ENCODE measurements at places on chromosomes 2 and 18.
A peak's percentile ranks its signal among the peaks of the same experiment; 100 is the strongest.

DNA sequence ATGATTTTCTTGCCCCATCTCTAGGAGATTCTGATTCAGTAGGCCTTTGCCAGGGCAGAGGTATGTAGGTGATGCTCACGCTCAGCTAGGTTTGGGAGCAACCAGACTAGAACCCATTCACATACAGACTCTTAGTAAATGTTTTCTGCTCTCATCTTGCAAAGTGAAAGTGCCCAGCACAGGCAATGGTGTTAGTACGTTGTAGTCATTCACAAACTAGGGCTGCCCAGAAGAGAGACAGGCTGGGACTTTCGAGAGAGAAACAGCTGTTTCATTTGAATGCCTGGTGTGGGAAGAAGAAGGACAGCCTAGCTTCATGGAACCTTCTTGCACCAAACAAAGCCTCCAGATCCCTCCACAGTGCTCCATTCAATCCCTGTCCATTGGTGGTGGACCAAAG lies 19.4 kb downstream of the DDX18 start:
- no peak overlapping the region for H3K4me3 ChIP-seq
- H3K36me3 ChIP-seq = peaks cover 27% of the 10 kb centered on the region
- H3K4me1 ChIP-seq = no peaks in the 10 kb centered on the region
- H3K27me3 ChIP-seq = no peaks in the 10 kb centered on the region
- no peak for DNase-seq
- no peak overlapping the region for H3K27ac ChIP-seq

- no peak overlapping the region for H3K4me3 ChIP-seq
- H3K36me3 ChIP-seq = no peaks in the 10 kb centered on the region
- no peaks in the 10 kb centered on the region for H3K27me3 ChIP-seq
- no peak for DNase-seq
These were observed 61.9 kb downstream of the MEIS1 start for GRCh38 chr2:66496670-66497420.

- DNase-seq = no peak
- H3K27ac ChIP-seq = no peak overlapping the region
- no peaks in the 10 kb centered on the region for H3K4me1 ChIP-seq
- no peaks in the 10 kb centered on the region for H3K36me3 ChIP-seq
- no peaks in the 10 kb centered on the region for H3K27me3 ChIP-seq
These were observed 601.0 kb downstream of the XIRP2 start for GRCh38 chr2:167489325-167489724.

- H3K4me1 ChIP-seq = no peaks in the 10 kb centered on the region
- H3K4me3 ChIP-seq = no peak overlapping the region
- H3K27ac ChIP-seq = no peak overlapping the region
- DNase-seq = no peak
- no peaks in the 10 kb centered on the region for H3K27me3 ChIP-seq
- H3K36me3 ChIP-seq = no peaks in the 10 kb centered on the region
These were observed 29.0 kb downstream of the MYO3B start for GRCh38 chr2:170206805-170207407.

DNA sequence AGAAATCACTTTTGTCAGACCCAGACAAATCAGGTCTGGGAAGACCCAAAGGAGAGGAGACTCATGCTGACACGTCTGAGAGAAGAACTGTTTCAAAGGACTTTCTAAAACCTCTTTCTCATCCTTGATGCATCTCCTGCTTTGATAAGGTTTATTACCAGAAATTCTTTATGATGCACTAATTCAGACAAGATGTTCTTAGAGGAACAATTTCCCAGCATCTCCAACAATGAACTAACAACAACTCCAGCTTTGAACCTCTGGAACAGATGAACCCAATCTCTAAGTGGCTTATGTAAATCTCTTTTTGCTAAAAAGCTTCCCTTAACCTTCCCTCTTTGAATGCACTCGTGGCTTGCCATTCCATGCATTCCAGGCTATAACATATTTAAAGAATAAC lies 15.9 kb upstream of the SERPINB11 start:
- DNase-seq = no peak
- H3K27me3 ChIP-seq = no peaks in the 10 kb centered on the region
- no peaks in the 10 kb centered on the region for H3K36me3 ChIP-seq
- no peak overlapping the region for H3K4me3 ChIP-seq
- H3K4me1 ChIP-seq = no peaks in the 10 kb centered on the region

GRCh38 chr18:8626414-8627106 lies 17.3 kb downstream of the RAB12 start:
- no peak for DNase-seq
- H3K36me3 ChIP-seq = peaks cover 30% of the 10 kb centered on the region
- H3K27ac ChIP-seq = no peak overlapping the region
- peaks cover 11% of the 10 kb centered on the region for H3K4me1 ChIP-seq
- H3K4me3 ChIP-seq = no peak overlapping the region

DNA sequence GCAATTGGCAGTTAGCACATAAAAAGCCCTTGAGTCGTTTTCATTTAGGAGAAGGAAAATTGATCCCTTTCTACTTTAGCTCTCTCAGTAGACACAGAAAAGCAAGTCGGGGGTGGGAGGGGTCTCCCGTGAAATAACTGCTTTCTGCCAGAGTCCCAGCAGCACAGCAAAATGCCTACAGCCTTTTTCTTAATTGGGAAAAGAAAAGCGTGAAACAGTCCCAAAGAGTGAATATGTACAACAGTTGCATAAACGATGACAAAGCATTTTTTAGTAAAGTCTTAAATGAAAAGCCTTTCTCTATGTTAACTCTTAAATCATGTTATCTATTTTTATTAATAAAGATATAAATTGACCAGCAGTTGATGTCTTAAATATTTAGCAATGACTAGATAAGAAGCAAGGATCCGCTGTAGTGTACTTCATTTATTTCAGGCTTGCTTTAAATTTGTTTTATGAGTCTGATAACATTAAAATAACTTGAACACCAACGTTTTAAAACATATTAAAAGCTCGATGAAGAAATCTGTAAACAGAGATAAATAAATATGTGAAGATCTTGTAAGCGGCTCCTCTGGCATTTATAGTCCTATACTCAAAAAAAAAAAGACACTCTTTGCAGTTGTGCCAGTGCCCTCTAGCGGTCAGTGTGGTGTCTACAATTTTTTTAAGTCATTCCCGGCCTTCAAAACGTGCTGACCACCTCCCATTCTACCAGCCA lies 42.3 kb upstream of the ATIC start:
- DNase-seq = peak; percentile 52
- no peaks in the 10 kb centered on the region for H3K27me3 ChIP-seq
- H3K4me3 ChIP-seq = no peak overlapping the region
- H3K4me1 ChIP-seq = no peaks in the 10 kb centered on the region

- H3K36me3 ChIP-seq = no peaks in the 10 kb centered on the region
- H3K27me3 ChIP-seq = peaks cover 6% of the 10 kb centered on the region
- no peak overlapping the region for H3K4me3 ChIP-seq
- no peak overlapping the region for H3K27ac ChIP-seq
- DNase-seq = no peak
- H3K4me1 ChIP-seq = peaks cover 6% of the 10 kb centered on the region
These were observed 3.9 kb downstream of the CRACDL start for GRCh38 chr2:98932164-98932563.

DNA sequence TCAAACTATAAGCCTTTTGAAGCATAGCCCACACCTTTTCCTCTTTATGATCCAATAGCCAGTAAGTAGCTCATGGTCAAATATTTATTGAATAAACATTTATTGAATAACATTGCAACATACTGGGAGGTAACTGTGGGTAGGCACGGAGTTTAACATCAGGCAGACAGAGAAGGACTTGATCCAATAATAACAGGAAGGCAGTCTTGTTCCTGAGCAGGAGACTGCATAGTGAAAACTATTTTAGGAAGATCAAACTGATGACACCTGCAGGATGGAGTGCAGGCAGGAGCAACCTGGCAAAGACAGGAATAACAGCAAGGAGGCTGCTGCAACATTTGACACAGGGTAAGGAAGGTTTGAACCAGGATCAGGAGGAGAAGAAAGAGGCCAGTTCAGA lies 3.1 kb upstream of the DCTN1 start:
- no peak for DNase-seq
- H3K27ac ChIP-seq = no peak overlapping the region
- H3K36me3 ChIP-seq = peaks cover 3% of the 10 kb centered on the region
- peaks cover 28% of the 10 kb centered on the region for H3K4me1 ChIP-seq
- no peak overlapping the region for H3K4me3 ChIP-seq
- no peaks in the 10 kb centered on the region for H3K27me3 ChIP-seq

DNA sequence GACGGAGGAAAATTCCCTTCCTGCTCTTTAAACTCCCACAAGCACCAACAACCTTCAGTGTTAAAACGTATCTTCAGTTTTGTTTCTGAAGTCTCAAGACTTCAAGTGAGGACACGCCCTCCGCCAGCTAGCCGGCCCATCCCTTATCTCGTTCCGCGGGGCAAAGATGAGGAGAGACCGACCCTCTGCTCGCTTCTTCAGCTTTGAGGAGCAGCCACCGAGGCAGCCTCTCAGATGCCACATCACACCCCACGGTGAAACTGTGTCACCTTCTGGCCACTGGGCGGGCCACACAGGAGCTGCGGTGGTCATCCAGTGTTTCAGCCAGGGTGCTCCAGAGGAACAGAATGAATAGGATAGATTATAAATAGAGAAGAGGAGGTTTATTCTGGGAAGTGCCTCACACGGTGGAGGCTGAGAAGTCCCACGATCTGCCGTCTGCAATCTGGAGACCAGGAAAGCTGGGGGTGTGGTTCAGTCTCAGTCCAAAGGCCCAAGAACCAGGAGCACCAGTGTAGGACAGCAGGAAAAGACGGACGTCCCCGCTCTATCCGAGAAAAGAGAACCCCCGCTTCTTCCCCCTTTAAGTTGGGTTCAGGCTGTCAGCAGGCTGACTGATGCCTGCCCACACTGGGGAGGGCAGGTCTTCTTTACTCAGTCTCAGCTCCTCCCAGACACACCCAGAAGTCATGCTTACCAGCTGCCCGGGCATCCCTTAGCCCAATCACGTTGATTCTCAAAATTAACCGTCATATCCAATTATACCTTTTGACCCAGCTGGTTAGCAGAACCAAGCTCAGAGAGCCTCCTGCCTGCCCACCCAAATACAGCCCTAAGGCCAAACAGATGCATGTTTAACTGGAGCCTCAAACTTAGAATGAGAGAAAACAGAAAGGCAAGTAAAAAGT lies 399.7 kb upstream of the ID2 start:
- peak overlapping the region; percentile 20 for H3K27ac ChIP-seq
- no peaks in the 10 kb centered on the region for H3K36me3 ChIP-seq
- H3K27me3 ChIP-seq = no peaks in the 10 kb centered on the region
- peaks cover 21% of the 10 kb centered on the region for H3K4me1 ChIP-seq

DNA sequence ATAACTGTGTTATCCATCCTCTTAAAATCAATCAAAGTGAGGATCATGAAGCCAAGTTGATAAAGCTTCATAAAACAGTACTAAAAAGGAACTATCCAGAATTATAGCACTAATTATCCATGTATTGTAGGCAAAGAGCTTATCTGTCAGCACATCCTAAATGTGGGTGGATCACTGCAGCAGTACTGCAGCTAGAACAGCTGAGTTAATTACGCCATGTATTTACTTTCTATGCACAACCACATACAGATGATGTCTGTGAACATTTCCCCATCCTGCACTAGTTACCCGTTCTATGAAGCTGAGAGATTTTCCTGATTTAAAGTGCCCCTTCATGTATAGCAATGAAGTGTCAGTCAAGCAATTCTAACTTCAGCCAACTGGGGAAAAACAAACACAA lies 96.6 kb downstream of the RAPH1 start:
- no peaks in the 10 kb centered on the region for H3K27me3 ChIP-seq
- no peaks in the 10 kb centered on the region for H3K36me3 ChIP-seq
- H3K27ac ChIP-seq = no peak overlapping the region
- H3K4me1 ChIP-seq = no peaks in the 10 kb centered on the region
- DNase-seq = no peak
- no peak overlapping the region for H3K4me3 ChIP-seq
